HT1080 (cell line): ENCODE measurements at places on chromosomes 3 and 15. TPM values are rescaled to one million over a fixed set of nuclear protein-coding genes. Genes with fewer than 3 reads are reported as not detected.

PDZRN3 gene
- total RNA-seq, result 0.33 and 0.55 TPM in 2 replicates

CCRL2 gene
- total RNA-seq, result 2.6 and 3.7 TPM in 2 replicates

CLDN11 gene
- total RNA-seq, result 0.23 TPM in 1 of 2 replicates, not detected in the other

SPINK8 gene
- not detected in 2 replicates for total RNA-seq

ACVR2B gene
- 1.9 and 5.9 TPM in 2 replicates for total RNA-seq

P2RY13 gene
- total RNA-seq, result not detected in 2 replicates

DNA sequence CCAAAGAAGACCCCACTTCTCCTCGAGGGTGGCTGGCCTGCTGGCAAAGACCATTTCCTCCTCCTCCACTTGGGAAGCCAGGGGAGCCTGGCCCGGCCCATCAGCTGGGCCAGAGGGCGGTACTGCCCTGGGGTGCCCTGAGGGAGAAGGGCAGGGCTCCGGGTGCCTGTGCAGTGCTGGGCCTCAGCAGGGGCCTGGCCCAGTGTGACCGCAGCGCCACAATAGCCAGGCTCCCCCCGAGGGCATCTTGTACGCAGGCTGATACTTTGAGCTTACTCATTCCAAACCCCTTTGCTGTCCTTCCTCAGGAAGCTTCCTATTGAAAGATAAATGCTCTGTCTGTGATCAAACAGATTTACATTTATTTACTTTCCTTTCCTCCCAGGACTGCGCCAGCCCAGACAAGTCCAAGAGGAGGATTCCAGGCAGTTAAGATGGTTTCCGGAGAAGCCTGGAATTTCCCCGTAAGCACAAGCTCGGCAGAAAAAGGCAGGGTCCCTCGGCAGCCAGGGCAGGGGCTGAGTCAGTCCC is 240.1 kb downstream of the XXYLT1 start:
- peak; percentile 90 for DNase-seq

GRCh38 chr15:57165992-57166391 is 210.3 kb upstream of the CGNL1 start:
- peak; percentile 74 for DNase-seq

DNA sequence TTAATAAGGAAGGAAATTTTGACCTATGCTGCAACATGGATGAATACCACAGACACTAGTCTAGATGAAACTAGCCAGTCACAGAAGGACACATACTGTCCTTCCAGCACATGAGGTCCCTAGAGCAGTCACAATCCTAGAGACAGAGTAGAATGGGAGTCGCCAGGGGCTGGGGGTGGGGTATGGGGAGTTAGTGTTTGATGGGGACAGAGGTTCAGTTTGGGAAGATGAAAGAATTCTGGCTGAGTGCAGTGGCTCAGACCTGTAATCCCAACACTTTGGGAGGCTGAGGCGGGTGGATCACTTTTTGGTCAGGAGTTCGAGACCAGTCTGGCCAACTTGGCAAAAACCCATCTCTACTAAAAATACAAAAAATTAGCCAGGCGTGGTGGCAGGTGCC is 99.2 kb downstream of the TPRA1 start:
- no peak for DNase-seq

DNA sequence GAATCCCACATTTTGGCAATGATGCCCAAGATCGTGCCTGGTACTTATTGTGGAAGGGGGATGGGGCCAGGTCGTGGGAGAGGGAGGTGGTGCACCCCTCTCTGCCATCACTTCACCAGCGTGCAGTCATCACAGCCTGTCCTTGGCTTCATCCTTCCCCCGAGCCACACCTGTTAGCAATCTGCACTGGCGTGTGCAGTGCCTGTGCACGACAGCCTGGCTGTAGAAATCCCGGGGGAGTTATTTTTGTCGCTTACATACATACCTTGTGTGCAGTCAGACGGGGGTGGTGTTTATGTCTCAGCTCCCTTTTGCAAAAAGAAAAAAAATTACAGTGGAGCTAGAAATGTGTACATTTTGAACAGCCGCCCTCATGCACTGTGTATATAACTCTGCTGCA is 216.0 kb downstream of the TLE3 start:
- DNase-seq, result no peak

DNA sequence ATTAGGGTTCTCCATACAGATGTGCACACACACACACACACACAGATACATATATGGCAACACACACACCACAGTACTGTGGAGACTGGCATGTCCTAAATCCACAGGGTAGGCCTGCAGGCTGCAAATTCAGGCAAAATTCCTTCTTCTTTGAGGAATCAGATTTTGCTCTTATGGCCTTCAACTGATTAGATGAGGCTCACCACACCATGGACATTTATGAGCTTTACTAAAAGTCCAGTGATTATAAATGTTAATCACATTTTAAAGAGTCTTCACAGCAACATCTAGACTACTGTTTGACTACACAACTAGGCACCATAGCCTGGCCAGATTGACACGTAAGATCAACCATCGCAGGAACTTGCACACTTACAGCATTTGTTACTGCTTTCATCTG is 140.3 kb upstream of the UBE3A start:
- no peak for DNase-seq

DNA sequence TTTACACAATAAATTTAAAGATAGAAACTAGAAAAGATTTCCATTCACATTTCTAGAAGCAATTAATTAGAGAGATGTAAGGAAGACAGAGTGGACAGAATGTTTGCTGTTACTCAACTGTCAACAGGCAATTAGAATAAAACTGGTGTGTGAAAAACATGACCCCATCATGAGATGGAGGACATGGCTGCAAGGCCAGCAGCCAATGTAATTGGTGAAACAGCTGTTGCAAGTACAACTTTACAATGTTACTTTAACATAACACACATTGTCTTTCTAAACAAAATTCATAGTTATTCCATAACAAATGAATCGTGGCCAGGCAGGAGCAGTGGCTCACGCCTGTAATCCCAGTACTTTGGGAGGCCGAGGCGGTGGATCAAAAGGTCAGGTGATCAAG is 28.6 kb upstream of the STAG1 start:
- no peak for DNase-seq

GRCh38 chr3:192958219-192958872 is 40.7 kb upstream of the MB21D2 start:
- no peak for DNase-seq

DNA sequence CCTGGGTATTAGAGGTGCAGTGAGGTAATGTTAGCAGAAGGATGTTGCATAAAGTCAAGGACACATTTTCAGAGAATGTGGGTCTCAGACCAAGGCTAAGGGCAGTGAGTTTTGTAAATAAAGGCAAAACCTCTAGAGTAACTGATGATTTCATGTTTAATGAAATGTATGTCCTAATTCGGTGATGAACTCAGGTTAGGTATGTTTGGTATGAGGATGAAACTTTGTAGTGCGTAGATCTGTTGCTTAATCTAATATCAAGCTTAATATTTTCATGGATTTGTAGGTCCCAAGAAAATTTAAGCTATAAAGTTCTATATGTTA is 3.6 kb downstream of the USP50 start:
- no peak for DNase-seq

- peak; percentile 41 for DNase-seq
Measured at GRCh38 chr3:80889535-80889934, 871.9 kb downstream of the GBE1 start.

DNA sequence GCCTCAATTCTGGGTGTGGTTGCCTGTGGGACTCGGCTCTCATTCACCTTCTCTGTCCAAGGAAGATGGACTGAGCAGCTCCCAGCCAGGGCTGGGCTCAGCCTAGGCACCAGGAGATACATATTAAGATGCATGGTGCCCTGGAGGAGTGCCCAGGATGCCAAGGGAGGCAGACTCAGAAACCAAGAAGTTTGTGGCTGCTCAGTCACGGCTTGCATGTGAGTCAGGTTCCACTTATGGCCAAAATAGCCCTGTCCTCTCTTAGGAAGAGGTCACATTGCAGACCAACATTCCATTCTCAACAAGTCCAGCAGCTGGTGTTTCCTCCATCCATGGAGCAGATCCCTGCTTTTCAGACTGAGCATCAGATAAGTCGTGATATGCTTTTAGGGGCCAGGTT is 21.8 kb downstream of the CDCP1 start:
- DNase-seq, result peak; percentile 97

- DNase-seq, result no peak
Measured at GRCh38 chr3:13713396-13713795, 164.5 kb downstream of the FBLN2 start.

GRCh38 chr15:78650022-78650421 is 9.0 kb upstream of the CHRNB4 start:
- no peak for DNase-seq

DNA sequence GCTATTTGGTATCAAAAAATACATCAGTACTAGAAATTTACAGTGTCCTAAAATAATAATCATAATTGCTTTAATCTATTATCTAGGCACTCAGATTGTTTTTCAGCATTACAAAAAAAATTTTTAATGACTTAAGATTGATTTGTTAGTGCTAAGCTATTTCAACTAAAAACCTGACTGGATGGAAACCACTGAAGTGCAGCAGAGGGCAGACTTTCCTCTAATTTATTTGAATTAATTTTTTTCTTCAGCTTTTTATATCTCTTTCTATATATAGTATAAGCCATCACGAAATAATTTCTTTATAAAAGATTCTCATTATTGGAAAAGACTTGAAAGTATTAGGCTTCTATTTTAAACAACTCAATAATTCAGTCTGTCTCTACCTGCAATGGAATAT is 131.4 kb downstream of the IQCH start:
- DNase-seq, result no peak

- DNase-seq, result peak; percentile 89
Measured at GRCh38 chr3:192819001-192819569, 91.7 kb upstream of the FGF12 start.

DNA sequence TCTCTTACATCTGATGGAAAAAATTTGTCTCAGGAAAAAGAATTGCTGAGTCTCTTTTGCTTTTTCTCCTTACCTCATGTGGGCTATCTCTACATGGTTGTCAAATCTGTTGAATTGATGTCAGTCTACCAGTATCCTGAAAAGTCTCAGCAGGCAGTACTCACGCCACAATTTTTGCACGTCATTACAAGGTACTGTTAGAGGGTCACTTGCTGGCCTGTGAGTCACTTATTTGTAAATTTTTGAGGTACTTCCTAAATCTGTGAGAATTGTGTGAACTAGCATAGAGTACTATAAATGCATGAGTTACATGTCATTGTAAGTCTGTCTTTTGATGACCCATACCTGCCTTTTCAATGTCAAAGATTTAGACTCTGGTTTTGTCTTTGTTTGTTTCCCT is 15.9 kb downstream of the HPS3 start:
- DNase-seq, result no peak

DNA sequence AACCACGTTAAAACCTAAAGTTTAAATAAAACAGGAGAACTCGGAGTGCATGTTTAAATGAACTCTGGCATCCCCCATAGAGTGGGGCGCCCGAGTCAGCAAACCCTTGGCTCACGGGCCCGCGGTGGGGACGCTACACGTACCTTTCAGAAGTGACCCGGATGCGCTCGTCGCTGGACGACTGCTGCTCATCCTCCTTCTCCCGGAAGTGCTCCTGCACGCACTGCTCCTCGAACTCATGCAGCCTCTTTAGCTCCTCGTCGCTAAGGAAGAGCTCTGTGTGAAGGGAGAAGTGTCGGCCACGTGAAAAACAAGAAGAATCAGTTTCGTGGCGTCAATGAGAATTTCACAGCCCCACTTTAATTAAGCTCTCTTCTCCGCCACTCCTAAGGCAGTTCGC is 34.6 kb upstream of the MTMR10 start:
- no peak for DNase-seq

DNA sequence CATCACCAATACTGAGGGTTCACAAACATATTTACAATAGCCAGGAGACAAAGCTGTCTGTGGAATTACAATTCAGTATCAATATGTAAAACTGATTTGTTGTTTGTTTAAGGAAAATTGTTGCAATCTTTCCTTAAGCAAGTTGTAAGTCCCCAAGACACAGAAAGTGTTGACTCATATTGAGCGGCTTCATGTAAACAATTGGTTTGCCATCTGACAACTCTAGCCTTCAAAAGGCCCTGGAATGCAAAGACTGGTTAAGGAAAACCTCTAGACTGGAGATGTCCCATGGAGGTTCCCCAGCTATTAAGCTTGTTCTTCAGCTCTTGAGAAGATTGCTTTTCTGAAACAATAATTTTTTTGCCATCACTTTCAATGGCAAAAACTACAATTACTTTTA is 283.7 kb upstream of the PROK2 start:
- DNase-seq, result no peak
